HEK293T (cell line): ENCODE measurements at places on chromosomes 5 and 9.

DNA sequence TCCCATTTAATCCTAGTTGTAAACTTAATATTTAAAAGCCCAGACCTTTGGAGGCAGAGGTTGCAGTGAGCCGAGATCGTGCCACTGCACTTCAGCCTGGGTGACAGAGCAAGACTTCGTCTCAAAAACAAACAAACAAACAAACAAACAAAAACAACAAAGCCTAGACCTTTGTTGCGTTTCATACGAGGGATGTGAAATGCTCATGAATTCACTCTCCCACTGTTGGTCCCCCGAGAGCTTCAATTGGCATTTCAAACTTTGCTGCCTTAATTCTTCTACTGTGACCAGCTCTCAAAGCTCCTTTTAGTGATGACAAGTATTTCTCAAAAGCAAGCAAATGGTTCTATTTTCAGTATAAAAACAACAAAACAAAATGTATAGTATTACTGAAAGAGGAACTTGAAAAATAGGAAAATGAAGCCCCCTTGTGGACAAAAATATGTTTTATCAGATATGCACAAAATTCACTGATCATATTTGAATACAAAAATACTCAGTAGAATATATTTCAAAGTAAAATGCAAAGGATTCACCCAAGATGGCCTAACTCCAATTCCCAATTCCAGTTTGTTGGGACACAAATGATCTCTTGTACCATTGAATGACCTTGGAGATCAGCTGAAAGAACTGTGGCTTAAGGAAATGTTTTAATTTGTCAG lies 140.4 kb downstream of the ESM1 start:
- DNase-seq: no peak

GRCh38 chr5:168086104-168086610 lies 205.3 kb upstream of the WWC1 start:
- DNase-seq: peak; percentile 36

GRCh38 chr9:78848061-78848460 lies 551.1 kb downstream of the PSAT1 start:
- DNase-seq: no peak

- no peak for DNase-seq
Measured at GRCh38 chr9:31347082-31347617, 1037.3 kb upstream of the ACO1 start.

GRCh38 chr9:107215381-107215780 lies 67.7 kb upstream of the RAD23B start:
- no peak for DNase-seq

- DNase-seq: peak; percentile 10
Measured at GRCh38 chr5:33441241-33442177, 744 bp downstream of the TARS1 start.

GRCh38 chr9:123724211-123724796 lies 205.6 kb downstream of the DENND1A start:
- no peak for DNase-seq

- no peak for DNase-seq
Measured at GRCh38 chr9:107368696-107369095, 85.6 kb downstream of the RAD23B start.

DNA sequence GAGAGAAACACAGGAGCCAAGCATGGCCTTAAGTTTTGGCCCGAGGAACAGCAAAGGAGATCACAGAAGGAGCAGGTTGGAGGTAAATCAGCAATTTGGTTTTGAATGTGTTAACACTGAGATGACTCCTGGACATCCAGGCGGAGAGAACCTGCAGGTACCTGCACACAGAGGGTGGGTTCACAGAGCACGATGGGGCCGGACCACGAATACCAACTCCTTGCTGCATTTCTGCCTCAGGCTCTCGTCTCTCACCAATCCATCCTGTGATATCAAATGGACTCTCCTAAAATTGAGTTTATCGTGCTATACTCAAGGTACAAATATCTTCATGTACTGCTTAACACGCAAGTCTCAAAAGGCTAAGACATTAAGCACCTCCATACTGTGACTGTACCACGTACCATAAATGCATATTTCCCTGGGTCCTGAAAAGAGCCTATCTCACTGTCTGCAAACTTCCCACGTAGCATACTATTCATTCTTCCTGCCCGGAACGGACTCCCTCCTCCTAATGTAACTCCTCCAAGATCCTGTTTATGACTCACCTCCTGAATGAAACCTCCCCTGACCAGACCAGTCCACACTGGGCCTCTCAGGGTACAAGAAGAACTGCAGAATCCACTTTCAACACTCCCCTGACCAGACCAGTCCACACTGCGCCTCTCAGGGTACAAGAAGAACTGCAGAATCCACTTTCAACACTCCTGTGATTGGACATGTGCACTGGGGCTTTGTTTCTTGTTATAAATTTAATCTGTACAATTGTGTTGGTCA lies 380.8 kb upstream of the RFX3 start:
- DNase-seq: no peak
